ENCODE measurements at places on chromosomes 6 and 20.

DNA sequence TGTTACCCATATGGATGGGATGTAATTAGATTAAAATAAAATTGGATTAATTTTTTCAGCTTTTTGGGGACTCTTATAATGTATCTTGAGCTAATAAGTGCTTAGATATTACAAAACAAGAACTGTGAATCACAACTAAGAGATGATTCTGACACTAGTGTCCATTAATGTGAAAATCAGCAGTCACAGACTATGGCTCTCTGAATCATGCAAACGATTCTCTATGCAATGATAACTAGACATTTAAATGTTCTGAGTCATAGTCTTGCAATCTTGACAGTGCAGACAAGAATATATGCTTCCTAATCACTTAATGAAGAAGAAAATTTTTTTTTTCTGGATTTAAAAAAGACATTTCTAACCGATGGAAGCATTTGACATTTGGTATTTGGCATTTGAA, 82.2 kb upstream of the OPRM1 start:
- no peak for DNase-seq

DNA sequence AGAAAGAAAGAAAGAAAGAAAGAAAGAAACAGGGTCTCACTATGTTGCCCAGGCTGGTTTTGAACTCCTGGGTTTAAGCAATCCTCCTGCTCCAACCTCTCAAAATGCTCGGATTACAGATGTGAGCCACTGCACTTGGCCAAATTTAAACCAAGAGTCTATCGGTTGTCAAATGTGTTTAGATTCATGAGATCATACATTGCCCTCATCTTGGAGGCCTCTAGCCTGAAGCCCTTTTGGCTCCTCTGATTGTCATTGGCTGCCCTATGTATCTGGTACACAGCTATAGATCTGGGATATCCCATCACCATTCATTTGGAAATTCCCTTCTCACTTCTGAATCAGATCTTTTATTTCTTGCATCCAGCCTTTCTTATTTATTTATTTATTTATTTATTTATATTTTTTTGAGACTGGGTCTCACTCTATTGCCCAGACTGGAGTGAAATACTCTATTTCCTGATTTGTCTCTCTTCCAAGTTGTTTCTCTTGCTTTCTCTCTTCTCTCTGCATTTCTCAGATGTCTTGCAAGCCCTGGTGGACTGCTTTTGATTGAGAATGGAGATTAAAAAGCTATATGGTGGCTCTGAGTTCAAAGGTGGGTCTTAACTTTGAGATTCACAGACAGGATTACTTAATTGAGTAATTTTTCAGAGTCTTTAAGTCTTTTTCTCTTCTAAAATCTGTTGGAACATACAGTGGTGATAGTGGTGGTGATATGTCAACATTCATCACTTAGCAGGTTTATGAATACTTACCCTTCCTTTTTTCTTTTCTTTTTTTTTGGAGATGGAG, 121.9 kb downstream of the GJA1 start:
- DNase-seq = no peak

- no peak for DNase-seq
Measured at GRCh38 chr20:37545516-37545915, 17.8 kb upstream of the BLCAP start.

GRCh38 chr20:2871111-2871465, 2.2 kb upstream of the PTPRA start:
- no peak for DNase-seq

DNA sequence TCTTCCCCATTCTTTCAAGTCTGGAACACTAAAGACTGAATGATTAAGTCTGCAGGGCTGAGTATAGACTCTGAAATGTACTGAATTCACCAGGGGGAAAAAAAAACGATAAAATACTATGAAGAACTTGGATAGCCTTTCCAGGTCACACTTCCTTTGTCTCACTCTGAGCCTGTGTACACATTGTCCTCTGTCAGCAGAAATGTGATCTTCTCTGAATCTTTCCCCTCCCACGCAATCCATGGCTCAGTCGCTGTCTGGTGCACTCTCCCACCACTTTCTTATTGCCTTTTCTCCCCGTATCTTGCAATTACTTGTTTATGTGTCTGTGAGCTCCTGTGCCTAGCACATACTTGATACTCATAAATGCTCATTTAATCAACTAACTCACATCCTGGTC, 212.6 kb upstream of the RSPO3 start:
- no peak for DNase-seq

DNA sequence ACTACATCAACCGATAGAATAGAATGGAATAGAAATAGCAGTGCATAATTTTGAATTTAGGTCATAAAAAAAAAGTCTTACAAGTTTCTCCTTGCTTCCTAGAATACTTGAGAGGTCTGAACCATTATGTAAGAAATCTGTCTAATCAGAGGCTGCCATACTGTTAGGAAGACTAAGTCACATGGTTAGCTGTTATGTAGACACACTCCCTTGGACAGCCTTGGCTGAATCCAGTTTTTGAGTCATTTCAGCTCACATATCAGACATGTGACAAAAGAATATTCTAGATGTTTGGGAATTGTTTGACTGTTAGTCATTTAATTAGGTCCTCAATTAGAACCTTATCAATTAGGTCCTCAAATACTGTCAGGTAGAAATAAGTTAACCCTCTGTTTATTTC, 1601.4 kb downstream of the GRIK2 start:
- no peak for DNase-seq

DNA sequence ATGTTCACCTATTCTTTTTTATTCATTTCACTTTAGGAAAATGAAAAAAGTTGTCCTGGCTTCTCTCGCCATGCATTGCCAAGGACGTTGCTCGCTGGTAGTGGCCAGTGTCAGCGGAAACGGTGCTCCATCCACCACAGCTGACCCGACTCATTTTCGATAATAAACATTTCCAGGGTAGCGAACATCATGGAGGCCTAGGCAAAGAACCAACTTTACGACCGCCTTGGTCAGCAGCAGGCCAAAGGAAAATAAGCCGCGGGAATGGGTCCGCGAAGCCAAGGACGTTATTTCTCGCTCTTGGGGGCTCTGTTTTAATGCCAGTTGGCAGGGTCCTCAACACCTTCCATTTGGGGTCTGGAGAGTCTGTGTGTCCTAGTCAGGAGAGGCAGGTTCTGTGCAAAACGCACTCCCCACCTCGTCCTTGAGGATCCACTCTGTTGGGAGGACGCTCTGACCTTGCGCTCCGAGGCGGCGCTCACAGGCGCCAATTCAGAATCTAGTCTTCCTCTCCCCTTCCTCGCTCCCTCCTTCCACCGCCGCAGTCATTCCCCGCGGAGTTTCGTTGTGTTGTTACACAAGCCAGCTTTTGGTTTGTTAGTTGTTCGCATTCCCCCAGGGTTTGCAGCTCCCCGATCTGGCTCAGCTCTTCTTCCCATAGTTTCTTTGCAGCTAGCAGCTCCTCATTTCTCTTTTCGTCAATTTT, 4.1 kb upstream of the PAX1 start:
- no peak for DNase-seq

DNA sequence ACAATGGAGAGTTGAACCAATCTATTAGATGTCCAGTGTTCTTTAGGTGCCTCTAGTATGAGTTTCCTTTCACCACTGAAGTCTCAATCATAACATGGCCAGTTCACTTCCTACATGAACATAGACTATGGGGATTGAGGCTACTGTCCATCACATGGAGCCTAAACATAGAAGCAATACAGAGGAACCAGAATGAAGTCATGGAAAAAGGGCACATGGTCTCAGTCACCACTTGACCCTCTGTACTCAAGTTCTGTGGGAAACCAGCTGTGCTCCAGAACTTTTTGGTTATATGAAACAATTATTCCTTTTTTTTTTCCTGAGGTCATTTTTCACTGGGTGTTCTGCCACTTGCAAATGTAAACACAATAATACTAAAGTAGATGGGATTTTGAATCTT, 762.5 kb downstream of the CBLN4 start:
- DNase-seq = no peak

- no peak for DNase-seq
Measured at GRCh38 chr6:34993213-34993612, 104.2 kb downstream of the ANKS1A start.

DNA sequence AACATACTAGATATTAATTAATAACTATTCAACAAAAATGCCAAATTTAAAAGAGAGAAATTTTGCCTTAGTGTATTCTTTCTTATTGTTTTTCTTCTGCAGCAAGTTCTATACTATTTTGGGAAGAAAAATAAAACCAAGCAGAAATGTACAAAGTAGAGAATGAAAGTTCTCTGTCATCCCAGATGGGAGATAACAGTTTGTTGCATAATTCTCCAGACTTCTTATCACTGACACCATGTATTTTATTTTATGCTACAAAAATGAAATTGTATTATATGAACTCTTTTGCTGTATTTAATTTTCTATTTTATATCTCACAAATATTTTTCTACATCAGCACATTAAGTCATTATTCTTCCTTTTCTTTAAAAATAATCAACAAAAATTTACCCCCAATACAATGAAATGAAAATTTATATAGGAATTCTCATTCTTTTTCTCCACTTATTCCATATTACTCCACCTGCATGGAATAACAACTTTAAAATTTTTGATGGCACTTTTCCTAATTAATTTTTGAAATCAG, 18.2 kb downstream of the TMEM244 start:
- DNase-seq = no peak

DNA sequence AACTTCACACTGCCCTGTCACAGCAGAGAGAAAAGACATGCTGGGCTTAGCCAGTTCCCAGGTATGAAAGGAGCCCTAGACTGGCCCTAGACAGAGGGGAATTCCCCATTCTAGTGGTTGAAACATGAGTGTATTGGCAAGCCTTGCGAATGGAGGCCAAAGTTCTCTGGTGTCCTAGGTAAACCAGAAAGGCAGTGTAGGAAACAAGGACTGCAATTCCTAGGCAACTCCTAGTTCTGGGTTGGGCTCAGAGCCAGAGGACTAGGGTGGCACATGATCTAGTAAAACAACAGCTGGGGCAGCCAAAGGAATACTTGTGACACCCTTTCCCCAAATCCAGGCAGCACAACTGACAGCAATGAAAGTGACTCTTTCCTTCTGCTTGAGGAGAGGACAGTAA, 265.0 kb upstream of the EPHA7 start:
- DNase-seq = no peak

DNA sequence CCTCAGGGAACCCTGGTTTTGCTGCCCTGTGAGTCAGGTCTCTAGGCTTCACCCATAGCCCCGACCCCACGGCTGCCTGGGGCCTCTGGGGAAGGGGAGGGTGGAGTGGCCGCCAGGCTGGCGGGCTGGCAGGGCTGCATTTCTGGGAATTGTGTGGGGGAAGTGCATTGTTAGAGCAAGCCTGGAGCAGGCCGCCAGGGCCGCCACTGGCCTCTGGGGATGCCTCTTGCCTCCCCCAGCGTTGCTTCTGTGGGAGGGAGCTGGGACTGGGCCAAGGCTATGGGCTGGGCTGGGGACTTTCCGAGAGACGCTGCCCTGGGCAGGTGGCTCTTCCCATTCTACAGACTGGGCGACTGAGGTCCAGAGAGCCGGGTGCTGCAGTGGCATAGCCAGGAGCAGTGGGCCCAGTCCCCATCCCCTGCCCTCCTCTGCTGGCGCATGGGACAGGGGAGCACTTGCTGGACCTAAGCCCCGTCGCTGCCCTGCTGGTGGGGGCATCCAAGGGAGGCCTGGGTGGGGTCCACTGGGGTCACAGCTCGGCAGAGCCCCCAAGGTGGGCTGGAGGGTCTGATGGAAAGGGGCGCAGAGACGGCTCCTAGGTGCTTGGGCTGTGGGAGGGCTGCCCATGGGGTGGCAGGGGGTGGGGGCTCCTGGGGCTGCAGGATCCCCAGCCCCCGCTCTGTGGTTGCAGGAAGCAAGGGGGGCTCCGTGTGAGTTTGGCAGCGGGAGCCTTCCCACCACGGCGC, 6.6 kb upstream of the SOX18 start:
- no peak for DNase-seq

GRCh38 chr20:24481173-24481572, 11.7 kb downstream of the SYNDIG1 start:
- no peak for DNase-seq

DNA sequence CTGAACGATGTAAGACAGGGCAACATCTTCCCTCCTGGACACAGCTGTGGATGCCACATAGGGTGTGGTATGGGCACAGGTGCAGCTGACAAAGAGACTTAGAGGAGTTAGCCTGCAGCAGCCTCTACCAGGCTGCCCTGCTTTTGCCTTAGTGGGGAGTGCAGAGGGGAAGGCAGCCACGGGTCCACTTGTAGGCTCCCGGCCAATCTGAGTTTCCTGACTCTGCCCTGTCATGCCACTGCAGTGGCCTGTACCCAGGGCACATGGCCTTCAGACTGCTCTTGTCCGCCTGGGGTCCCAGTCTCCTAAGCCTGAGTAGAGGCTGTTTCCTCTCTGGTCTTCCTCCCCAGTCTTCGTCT, 17.1 kb upstream of the CST9L start:
- no peak for DNase-seq

DNA sequence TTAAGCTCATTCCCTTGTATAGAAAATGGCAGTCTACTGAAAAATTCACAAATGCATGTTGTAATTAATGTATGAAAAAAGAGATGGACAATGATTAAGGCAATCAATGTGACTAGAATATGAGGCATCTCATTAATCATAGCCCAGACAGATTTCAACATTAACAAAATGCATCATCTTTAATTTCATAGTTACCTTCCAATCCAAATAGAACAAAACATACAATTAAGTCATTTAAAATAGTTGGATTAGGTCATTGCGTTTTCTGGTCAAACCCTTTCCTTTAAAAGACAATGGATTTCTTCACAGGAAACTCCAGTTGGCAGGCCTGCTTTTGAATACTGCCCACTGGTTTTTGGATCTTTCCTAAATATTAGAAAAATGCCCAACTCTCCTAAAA, 203.9 kb downstream of the HAO1 start:
- no peak for DNase-seq

DNA sequence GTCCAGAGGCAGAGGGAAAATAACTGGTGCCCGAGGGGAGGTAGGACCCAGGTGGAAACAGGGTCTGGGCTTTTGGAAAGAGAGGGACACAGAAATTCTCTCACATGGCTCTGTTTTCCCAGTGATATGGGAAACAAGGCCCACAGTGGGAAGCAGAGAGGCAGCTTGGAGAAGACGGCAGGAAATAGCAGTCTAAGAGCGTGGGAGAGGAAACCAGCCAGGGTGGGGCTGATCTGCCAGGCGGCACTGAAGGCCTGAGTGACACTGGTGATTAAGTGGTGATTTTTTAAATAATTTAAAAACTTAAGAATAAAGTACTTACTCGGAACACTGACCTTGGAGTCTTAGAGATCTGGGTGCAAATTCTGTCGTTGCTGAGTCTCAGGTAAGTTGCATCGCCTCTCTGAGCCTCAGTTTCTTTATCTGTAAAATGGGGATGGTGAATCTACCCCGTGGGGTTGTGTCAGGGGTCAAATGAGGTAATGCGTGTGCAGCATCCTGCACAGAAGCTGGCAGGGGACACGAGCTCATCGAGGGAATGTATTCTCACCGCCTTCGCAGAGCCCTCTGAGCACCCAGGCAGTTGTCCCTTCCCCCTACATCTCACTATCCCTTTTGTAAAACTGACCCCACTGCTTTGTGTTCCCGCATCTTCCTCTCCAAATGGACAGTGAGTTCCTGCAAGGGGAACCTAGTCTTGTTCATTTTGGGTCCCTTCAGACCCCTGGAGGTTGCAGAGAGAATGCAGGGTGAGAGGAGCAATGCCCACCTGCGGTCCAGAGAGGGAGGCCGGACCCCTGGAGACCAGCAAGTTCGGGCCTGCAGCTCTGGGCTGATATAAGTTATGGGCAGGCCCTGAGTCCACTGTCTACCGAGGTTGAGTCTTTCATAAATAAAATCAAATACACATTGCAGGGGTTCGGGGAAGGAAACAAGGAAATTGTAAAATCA, 228.6 kb upstream of the PMEPA1 start:
- DNase-seq = no peak

All from D721Med (cell line).